AML-193 (cell line): ENCODE measurements at places on chromosomes 6 and 20.

- peak; percentile 52 for DNase-seq
These were observed 5.7 kb downstream of the CCDC170 start for GRCh38 chr6:151499551-151499950.

DNA sequence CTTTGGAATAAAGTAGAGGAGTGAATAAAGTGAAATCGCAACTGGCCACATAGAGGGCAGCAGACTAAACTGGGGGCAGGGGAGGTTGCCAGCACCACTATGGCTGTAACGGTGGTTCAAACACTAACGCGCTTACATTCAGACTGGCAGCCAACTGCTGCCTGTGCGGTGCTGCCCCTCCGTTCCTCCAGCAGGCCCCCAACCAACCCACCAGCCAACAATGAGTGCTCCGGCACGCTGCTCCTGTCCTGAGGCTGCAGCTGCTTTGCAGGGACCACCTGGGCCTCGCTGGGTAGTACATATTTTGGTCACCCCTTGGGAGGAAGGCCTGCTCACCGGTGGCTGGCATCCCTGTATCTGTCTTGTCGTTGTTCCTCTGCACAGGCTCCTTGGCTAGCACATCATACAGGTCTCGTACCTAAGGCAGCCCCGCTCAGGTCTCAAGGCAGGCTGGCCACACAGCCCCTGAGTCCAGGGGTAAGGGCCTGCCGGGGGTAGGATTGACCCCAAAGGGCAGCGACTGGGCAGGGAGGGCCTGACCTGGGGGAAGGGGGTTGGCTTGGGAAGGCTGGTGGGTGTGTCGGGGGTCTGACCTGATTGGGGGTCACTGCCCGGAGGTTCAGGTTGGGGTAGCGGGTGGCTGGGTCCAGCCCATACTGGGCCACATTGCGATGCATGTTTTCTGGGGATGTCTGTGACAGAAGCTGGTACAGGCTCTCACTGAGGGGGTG is 6.3 kb downstream of the MICAL1 start:
- no peak for DNase-seq

GRCh38 chr6:157120534-157121232 is 202.6 kb downstream of the TMEM242 start:
- no peak for DNase-seq

DNA sequence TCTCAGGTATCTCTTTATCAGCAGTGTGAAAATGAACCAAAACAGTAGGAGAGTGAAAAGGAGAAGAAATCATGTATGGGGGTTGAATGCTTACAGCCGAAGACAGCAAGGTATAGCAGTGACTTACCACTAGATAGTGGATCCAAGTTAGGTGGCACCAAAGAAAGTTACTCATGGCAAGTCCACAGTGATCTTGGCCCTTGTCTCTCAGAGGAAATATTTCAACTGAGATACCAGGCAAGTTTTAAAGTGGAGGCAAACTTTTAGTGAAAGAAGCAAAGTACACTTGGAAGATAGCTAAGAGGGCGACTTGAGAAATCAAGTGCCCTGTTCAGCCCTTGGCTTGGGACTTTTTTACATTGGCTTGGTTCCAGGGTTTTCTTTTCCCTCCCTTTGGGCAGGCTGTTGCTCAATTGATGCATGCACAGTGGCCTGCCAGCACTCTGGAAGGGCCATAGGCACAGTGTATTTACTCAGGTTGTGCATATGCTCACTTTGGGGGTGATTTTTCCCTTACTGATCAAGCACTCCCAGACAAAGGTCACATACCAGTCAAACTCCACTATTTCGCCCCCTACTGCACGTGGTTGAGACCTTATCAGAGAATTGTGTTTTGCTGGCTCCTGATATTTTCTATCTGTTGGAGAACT is 329.5 kb upstream of the KHDRBS2 start:
- DNase-seq, result no peak

- DNase-seq, result no peak
These were observed 31.7 kb downstream of the GSTA3 start for GRCh38 chr6:52877786-52878185.

DNA sequence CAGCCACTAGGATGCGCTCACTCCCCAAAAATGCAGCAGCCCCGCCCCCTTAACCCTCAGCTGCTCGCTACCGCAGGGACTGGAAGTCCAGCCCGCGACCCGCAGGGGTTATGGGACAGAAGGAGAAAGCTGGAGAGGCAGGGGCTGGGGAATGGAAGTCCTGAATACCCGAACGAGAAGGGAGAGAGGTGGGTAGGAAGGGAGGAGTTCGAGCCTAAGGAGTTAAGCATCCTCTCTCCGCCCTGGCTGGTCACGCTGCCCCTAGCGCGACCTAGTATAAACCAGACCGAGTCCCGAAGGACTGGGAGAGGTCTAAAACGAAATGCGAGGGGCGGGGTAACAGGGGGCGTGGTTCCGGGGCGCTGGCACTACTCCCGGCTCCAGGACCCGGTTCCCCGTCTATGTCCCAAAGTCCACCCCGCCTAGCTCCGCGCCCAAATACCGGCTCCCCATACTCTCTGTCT is 448 bp upstream of the DDAH2 start:
- DNase-seq, result peak; percentile 74

- DNase-seq, result peak; percentile 64
These were observed 137.4 kb upstream of the HDAC2 start for GRCh38 chr6:114108119-114109002.

DNA sequence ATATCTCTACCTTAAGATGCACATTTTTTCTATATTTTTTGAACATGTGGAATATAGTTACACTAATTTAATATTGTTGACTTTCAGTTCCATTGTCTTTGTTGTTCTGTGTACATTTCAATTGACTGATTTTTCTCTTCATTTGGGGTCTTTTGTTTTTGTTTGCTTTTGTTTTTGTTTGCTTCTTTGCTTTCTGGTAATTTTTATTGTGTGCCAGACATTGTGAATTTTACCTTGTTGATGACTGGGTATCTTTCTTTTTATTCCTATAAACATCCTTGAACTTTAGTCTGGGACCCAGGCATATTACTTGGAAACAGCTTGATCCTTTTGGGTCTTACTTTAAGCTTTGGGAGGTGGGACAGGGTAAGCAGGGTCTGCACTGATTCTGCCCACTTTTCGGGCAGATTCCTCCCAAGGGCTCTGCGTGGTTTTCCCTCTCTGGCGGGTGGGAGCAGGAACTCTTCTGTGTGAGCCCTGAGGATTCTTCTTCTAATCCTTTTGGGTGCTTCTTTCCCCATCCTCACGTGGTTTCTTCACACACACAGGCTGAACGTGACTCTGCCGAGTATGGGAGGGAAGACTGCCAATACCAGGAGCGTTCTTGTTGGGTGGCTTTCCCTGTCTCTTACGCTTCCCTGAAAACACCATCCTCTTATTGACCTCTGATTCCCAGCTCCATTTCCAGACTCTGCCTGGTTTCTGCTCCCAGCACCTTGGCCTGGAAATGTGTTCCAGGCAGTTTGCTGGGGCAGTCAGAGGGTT is 200.5 kb downstream of the ARID1B start:
- DNase-seq, result no peak

DNA sequence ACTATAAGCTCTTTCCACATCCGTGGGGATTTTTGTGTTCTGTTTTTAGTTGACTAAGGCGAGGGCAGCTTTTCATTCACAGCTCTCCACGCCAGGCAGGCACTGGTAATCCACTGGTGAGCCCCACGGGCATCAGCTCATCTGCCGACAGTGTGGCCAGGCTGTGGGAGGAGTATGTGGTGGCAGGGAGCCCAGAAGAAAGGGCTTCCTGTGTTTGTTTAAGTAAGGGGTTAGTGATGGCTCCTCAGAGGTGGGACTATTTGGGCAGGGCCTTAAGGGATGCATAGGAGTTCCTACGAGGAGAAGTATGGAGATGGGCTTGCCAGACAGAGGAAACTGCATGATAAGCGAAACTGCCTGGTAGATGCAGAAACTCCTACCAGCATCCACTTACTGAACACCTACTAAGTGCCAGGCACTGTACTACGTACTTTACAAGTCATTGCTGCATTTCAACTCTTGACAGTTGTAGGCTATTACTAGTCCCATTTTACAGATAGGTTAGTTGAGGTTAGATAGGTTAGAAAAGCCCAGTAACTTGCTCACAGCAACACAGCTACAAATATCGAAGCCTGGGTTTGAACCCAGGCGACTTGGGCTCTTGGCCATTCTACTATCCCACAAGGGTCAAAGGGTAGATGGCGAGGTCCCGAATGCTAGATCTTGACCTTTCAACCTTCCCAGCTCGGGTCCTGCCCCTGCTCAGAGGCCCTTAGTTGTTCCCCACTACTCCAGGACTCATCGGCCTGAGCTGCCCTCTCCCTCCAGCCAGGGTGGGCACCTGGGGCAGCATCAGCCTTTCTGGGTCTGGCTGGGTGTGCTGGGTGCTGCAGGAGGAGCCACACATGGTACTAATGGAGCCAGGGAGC is 55.1 kb downstream of the CEBPB start:
- peak; percentile 41 for DNase-seq

DNA sequence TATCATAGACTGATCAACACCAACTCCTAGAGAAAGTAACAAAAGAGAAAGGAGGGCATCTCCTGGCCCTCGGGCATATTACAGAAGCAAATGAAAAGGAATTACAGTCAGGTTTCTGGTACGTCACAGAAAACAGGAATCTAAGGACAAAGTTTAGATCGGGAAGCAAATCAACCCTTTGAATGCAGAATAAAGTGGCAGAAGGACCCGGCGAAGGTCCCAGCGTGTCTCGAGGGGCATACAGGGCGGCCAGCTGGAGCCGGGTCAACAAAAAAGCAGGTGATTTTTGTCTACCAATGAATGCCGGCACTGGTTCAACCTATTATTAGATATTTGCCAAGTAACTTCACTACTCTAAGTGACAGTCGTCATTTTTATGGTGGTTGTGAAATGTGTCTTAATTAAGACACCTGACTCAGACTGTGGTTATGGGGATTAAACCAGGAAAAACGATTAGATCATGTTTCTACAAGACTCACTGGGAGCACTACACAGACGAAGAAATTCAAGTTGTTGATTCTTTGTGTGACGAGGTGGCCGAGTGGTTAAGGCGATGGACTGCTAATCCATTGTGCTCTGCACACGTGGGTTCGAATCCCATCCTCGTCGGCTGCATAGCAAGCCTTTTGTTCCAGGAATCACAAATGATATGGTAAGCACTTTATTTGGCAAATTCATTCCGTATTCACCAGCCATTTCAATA is 12.4 kb upstream of the ZSCAN9 start:
- peak; percentile 81 for DNase-seq

DNA sequence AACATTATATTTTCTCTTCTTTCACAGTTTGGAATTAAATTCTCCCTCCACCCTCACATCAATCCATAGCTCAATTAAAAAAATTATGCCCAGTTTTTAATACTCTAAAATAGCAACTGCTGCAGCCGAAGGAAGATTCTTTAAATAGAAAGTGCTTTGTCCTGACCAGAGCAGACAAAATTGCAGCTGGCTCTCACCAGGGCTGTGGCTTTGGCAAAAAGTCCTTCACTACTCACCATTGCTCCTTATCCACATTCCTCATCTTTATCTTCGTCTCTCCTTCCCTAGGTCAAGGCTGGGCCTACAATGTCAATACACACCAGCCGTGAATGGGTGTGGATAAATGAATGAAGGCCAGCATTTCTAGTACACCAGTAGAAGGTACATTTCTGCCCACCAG is 107.9 kb upstream of the VGLL2 start:
- DNase-seq, result no peak

- no peak for DNase-seq
These were observed 33.2 kb upstream of the MARCKS start for GRCh38 chr6:113823916-113824315.

- DNase-seq, result no peak
These were observed 29.5 kb upstream of the ARID1B start for GRCh38 chr6:156747715-156748114.

DNA sequence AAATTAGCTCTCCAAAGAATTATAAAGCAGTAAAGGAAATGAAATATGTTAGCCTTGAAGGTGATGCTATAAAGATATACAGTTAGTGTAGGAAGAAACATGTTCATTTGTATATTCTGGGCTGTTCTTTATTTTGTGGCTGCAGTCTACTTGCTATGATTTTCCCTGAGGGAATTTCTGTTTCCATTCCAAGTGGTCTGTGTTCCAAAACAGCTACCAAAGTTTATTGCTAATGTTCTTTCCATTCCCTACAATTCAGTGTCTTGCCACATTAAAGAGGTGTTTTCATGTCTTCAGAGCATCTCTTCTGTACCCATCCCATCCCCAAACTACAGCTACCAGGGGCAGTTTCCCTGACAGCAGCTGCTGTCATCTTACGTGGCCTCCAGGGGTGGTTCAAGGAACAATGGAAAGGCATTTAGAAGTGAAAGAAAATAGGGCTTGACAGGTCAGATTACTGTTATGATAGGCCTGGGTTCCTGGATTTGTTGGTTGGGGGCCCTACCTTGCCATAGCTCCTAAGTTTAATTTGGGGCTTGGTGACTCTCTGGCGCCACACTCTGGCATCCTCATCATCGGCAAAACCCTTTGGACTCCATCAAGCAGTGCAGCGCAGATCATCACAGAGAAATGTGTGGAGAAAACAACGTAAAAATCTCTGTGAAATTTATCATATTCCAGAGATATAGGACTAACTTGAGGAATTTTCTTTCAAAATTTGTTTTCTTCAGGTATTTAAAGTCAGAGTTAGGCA is 33.8 kb upstream of the AIG1 start:
- no peak for DNase-seq

DNA sequence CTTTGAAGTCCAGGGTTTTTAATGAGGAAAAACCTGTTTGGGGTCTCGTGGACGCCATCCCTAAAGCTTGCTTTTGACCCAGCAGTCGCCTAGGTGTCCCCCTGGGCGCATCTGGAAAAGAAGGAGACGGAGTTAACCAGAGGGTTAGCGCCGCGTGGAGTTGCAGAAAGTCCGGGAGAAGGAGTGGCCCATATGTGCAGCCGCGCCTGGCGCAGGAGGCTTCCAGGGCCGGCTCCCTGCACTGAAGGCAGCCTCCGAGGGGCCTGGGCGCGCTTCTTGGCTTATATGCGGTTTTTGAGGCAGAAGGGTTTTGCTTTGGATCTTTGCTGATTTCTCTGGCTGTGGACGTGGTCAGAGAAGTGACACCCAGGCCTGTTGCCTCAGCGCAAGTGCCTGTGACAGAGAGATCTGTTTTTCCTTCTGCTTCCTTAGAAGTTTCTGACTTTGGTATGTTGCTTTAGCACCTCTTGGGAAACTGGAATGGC is 987 bp downstream of the TMEM181 start:
- peak; percentile 33 for DNase-seq

DNA sequence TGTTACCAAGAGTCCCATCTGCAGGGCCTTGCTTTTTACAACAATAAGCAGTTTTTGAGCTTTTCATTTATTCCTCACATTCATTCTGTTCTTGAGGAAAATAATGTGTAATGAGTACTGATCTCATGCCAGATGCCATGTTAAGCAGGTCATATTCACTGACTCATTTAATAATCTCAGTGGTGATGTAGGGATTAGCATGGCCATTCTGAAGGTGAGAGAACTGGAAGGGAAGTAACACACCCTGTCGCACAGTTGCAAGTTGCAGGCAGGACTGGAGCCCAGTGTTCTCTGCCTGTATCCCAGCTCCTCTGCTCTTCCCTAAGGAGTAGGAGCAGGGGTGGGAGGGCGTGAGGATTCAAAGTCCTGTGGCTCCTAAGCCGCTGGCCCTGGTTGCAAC is 5.6 kb downstream of the PCIF1 start:
- DNase-seq, result no peak

GRCh38 chr20:2874456-2874855 is 1.2 kb downstream of the PTPRA start:
- no peak for DNase-seq
